ENCODE measurements at places on chromosomes 13 and 19. TPM values are rescaled to one million over a fixed set of nuclear protein-coding genes. Genes with fewer than 3 reads are reported as not detected.

Gene RPL36
- 617 TPM for total RNA-seq

Gene HIPK4
- total RNA-seq = not detected

Gene LILRA1
- not detected for total RNA-seq

Gene LRRC63
- total RNA-seq = 0.33 TPM

Gene NKPD1
- 0.17 TPM for total RNA-seq

Gene MEIOSIN
- total RNA-seq = not detected

Gene RPS15
- 3,816 TPM for total RNA-seq

Gene ZNF99
- not detected for total RNA-seq

Gene GSX1
- not detected for total RNA-seq

Gene GARIN5A
- not detected for total RNA-seq

Gene NLRP4
- not detected for total RNA-seq

Gene SLITRK5
- not detected for total RNA-seq

Gene SRRM5
- 0.66 TPM for total RNA-seq

Gene DMKN
- total RNA-seq = 2.1 TPM

Gene SPTBN4
- total RNA-seq = 1.4 TPM

Gene CDKN2D
- 6.6 TPM for total RNA-seq

Gene CHERP
- total RNA-seq = 9.9 TPM

Gene PPP1R37
- total RNA-seq = 32.4 TPM

Gene CRX
- not detected for total RNA-seq

Gene WDR88
- total RNA-seq = not detected

Gene B3GNT8
- total RNA-seq = 12.6 TPM

Gene ACP7
- total RNA-seq = not detected

Gene RDH8
- total RNA-seq = 1.3 TPM

Gene RELB
- total RNA-seq = 0.49 TPM

Gene HIF3A
- total RNA-seq = 33.3 TPM

Gene ZNF93
- total RNA-seq = 5.5 TPM

Gene CFD
- total RNA-seq = 1,847 TPM

Gene SPRED3
- 1.1 TPM for total RNA-seq

Gene LHB
- not detected for total RNA-seq

Gene BRD4
- 46.5 TPM for total RNA-seq

Gene AXL
- total RNA-seq = 118 TPM

Gene C1QTNF9
- 1.9 TPM for total RNA-seq

Gene PLA2G4C
- total RNA-seq = 6.8 TPM

Gene CASP14
- not detected for total RNA-seq

Gene PRR12
- total RNA-seq = 5.4 TPM

Gene RNF113B
- not detected for total RNA-seq

Gene ARRDC5
- total RNA-seq = 1.4 TPM
